ENCODE measurements at places on chromosomes 5 and 9.

GRCh38 chr9:81756561-81756960 lies 67.2 kb upstream of the TLE1 start:
- no peak for DNase-seq

DNA sequence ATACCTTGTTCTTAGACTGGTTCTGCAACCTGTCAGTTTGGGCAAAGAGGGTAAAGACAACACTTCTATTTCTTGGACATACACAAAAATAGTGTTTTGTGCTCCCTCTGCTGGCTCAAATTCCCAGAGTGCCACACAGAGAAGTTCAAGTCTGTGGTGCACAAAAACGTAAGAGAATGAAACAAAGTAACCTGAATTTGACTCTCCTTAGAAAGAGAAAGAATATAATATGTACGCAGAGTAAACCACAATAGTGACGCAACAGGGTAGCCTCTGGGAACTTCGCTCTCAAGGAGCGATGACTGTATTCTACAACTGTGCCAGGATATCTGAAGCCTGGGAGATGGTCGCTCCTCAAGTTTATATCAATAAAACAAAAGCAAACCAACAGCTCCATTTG lies 18.5 kb downstream of the DDX31 start:
- no peak for DNase-seq

DNA sequence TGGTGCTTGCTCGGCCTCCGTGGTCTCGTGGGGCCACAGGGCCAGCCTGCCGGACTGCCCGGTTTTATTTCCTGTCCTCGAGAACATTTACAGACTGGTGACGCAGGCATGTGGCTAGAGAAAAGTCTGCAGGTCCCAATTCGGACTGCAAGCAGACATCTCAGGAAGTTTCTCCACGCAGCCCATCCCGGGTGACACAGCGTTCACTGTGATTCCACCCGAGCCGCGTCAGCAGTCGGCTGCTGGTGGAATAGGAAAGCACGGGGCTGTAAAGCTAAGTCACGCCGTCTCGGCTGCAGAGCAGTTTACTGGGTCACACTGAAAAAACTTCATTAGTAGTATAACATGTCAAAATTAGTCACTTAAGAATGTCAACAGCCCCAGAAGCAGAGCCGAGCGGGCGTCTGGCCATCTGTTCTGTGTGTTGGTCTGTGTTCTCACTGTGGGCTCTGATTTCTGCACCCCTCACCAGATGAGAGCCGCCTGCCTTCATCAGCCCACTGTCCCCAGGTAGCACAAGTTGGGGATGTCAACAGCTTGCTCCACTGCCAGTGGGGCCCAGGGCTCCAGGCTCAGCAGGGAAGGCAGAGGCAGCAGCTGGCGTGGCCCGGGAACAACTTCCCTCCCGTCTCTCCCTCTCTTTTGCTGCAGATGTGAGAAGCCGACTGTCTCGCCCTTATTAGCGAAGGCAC lies 363.7 kb downstream of the IRX2 start:
- no peak for DNase-seq

- no peak for DNase-seq
Measured at GRCh38 chr9:127660886-127661741, 45.7 kb upstream of the CFAP157 start.

- DNase-seq: no peak
Measured at GRCh38 chr5:125295405-125295872, 549.0 kb upstream of the ZNF608 start.

GRCh38 chr5:71830681-71831539 lies 111.8 kb downstream of the CARTPT start:
- DNase-seq: no peak

- DNase-seq: no peak
Measured at GRCh38 chr9:27610622-27611021, 37.3 kb upstream of the C9orf72 start.

- DNase-seq: no peak
Measured at GRCh38 chr9:3464033-3464638, 61.7 kb downstream of the RFX3 start.

- DNase-seq: no peak
Measured at GRCh38 chr5:2748861-2749513, 2.5 kb downstream of the IRX2 start.

DNA sequence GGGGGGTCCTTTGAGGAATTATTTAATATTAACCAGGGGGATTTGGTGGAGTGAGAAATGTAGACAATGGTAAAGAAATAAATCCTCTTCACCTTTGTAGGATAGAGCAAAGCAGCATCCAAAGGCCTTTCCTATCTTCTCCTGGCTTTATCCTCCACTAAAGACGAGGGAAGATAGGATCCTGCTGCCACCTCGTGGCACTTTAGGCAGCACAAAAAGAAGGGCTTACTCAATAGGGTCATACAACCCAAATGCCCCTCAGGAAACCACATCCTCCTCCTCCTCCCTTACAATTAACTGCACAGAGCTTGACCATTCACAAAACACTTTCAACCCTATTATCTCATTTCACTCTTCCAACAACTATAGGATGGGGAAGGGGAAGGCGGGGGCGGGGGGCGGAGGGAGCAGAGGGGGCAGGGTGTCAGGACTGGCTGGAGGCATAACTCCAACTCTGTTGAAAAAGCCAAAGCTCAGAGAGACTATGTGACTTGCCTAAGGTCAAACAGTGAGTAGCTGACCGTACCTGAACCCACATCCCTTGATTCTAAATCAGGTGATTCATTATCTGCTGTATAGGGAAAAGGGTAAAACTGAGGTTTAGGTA lies 45.4 kb upstream of the MYOT start:
- DNase-seq: no peak

- no peak for DNase-seq
Measured at GRCh38 chr5:126280343-126280742, 142.9 kb upstream of the GRAMD2B start.

DNA sequence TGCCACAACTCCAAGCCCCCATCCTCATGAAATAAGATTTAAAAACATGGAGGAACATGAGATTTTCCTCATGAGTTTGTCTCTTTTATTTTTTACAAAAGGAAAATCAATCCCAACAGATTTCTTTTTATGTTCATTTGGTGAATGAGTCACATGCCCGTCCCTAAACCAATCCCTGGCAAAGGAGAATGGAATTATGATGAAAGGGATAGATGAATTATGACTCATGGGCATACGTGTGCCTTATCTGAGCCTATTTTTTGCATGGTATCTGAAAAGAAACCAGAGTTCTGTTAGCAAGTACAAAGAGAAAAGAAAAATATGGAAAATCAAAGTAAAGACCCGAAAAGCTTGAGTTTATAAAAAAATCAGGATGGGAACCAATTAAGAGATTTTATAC lies 267.5 kb upstream of the TMEM161B start:
- DNase-seq: no peak

GRCh38 chr5:89043676-89044075 lies 160.7 kb upstream of the MEF2C start:
- DNase-seq: no peak

DNA sequence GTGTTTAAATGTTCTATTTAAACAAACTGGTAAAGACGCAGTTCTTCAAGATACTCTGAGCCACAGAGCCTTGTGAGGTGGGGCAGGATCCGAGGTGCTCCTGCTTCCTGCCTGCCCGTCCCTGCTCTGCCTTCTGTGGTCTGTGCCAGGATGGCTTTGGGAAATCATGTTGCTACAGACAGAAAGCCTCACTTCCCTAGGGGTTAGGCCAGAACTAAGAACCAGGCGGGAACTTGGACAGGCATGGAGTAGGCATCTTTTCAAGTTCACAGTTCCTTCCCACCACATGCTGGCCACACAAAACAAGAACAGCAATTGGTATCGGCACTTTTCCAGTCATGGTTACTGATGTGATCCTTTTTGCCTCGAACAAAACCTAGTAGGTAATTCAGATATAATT lies 67.7 kb upstream of the SPOCK1 start:
- no peak for DNase-seq

DNA sequence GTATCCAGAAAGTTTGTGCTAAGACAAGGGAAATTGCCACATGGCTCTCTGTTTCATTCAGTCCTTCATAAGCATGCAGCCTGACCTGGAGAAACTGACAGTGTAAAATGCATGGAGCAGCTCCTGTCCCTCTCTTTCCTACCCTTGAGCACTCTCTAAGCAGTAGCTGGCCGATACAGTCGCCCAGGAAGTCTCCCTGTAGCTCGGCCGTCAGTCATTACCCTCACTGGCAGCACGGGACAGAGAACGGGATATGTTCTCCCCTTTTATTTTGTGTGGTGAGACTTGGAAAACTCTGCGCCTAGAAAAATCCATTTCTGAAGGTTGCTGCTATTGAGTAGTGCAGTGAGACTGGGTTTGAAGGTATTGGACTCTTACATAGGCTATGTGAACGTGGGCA lies 56.8 kb upstream of the KCNMB1 start:
- no peak for DNase-seq

DNA sequence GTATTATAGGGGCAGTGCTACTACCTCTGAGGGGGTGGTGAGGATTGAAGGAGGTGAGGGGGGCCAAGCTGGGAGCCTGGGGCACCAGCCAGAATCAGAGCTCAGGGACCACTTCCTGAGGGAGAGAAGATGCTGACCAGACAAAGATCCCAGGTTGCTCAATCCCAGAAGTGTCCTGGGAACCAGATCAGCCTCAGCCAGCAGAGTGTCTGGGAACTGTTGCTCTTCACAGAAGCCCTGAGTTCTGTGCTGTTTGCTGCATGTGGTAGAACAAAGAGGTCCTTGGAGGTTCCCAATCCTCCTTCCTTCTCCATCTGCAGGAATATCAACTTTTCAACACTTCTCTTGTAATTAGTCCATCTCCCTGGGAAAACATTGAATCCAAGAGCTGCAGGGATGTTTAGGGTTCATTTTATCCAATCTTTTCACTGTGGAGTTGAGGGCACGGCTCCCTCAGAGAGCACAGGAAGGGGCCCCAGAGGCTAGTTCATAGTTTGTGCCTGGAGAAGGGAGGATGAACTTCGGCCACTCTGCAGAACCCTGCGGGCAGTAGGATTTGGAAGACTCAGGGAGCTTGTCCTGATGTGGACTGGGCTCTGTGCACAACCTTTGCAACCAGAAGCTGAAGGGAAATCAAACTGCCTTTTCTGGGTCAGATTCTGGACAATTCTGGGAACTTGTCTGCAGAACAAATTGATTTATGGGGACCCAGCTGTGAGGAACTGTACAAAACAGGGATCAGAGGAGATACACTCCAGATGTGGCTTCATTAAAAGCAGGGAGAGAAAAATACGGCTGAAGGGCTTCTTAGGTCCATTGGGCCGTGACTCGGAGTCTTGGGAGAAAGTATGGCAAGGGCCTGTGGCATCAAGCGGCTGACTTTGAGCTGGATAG lies 57.1 kb downstream of the GALNT12 start:
- no peak for DNase-seq

DNA sequence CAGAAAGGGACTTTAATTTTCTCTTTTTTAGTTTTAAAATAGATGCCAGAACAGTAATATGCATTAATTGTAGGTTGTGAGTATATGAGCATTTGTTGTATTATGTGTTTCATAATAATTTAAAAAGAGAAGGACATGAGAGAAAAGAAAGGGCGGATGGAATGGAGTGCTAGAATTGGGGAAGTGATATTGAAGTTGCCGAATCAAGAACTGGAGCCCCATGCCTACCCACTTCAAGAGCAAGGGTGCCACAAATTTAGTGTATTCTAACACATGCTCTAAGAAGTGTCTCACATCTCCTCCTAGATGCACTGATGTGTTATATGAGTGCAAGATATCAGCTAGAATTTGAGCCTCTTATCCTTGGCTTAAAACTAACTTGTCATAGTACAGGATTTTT lies 43.6 kb upstream of the FYB1 start:
- no peak for DNase-seq

DNA sequence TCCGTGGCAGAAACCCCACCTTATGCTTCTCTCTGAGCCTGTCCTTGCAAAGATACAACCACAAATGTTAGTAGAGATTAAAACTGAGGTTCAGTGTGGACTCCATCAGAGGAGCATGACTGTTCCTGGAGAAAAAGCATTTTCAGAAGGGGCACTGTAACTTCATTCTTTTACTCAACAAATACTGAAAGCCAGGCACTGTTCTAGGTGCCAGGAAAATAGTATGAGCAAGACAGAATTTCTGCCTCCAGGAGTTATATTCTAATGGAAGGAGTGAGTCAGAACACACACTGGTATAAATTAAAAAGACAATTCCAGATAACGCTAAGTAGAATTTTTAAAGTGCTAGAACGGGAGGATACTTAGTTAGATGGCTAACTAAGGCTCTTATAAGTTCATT lies 251.4 kb upstream of the GAS1 start:
- no peak for DNase-seq

GRCh38 chr5:85000671-85001070 lies 616.0 kb upstream of the EDIL3 start:
- no peak for DNase-seq

DNA sequence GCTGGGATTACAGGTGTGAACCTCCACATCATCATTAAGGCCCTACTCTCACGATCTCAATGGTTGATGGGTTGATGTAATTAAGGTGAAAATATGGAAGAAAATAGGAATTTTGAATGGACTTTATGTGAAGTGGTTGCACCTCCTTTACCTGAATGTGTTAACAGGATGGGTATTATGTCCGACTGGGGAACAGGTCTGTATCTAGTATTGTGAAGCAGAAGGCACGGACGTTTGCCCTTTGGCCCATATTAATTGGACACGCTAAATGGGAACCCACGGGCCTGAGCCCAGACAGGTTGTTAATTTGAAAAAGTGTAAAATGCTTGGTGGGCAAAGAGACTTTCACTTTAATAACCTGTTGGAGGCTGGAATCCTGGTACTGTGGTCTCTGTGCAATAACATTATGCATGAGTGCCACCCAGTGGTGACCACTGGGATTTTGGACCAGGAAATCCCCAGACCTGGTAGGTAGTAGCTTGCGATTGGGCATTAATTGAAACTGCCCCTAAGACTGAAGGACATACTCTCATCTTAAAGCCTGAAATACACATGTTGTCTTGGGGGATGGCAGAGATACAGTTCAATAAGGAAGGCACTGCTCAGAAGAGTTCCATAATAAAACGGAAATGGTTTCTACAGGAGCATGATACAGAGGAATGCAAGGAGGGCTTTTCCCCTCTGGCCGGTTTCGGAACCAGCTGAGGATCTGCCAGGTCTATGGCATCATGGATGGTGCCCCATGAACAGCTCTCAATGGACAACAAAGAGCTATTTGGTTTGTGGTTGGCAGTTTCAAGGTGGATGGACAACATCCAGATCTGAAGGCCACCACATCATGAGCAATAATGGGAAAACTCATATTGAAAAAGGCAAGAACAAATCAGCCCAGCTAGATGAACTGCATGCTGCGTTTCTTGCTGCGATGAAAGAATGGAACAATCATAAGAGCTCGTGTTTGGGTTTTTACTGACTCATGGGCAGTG lies 26.2 kb upstream of the BICD2 start:
- DNase-seq: no peak

GRCh38 chr9:69168709-69169217 lies 5.3 kb upstream of the TJP2 start:
- DNase-seq: no peak

- DNase-seq: no peak
Measured at GRCh38 chr9:76575761-76576160, 116.8 kb downstream of the GCNT1 start.

DNA sequence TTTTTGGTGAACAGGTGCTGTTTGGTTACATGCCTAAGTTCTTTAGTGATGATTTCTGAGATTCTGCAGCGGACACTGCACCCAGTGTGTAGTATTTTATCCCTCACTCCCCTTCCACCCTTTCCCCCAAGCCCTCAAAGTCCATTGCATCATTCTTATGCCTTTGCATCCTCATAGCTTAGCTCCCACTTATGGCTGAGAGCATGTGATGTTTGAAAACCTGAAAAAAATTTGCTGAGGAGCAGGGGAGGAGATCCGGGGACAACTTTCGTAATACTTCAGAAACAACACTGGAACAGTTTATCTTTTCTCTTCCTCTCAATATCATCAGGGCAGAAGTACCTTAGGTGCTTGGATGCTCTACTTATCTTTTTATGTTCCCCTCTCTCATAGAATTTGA lies 226.4 kb downstream of the ADAMTS6 start:
- no peak for DNase-seq

GRCh38 chr5:33088176-33088575 lies 352.6 kb upstream of the TARS1 start:
- no peak for DNase-seq

All from esophagus squamous epithelium (tissue), 5 donors.